ENCODE measurements at places on chromosomes 5 and 9.

DNA sequence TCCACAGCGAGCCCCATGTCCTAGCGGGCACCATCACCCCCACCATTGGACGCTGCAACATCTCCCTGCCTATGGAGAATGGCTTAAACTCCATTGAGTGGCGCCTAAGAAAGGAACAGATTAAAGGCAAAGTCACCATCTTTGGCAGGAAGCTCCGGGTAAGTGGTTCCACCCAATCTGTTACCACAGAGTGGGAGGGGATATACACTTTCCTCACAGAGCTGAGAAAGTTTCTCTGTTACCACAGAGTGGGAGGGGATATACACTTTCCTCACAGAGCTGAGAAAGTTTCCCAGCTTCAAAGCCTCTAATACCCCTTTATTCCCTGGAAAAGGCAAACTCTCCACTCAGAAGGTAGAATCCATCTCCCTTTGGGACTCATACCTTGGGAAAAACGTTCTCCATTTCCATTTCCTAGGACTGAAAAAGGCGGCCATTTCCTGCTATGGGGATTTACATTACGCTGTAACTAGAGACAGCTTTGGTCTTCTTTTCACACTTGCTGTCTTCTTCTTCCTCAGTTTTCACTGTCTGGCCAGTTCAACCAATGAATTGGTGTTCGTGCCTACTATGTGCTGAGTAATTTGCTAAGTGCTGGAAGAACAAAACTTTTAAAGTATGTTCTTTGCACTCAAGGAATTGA lies 63.4 kb upstream of the WWC1 start:
- no peak for DNase-seq

- no peak for DNase-seq
These were observed 94.3 kb upstream of the NR3C1 start for GRCh38 chr5:143497749-143498148.

DNA sequence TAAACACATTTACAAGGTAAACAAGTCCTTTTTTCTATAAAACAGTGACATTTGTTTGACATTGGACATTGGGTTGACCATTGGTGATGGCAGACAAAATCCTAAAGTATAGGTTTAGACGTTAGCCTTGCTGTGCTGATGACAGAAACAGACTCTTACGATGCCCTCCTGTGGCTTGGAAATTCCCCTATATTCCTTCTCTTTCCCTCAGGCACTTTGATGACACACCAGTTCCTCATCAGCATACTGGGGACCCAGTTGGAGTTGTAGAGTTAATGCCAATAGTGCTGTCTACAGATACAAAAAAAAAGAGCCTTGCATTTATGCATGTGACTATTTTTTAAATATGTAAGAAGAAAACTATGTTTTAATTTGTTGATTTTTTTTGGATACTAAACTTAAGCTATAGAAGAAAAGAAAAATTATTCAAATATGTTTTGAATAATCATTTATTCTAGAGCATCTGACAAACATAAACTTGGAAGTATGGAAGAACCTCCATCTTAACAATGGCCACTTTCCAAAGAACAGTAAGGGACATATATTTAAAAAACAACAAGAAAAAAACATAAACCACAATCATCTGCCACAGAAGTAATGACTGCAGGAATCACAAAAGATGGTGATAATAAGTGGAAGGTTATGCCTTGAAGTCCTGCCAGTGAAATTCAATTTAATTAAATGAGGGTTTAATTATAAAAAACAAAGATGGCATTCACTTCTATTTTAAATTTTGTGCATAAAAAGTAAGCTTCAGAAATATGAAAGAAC lies 75.6 kb upstream of the SNCAIP start:
- no peak for DNase-seq

GRCh38 chr5:100818340-100818739 lies 84.7 kb downstream of the ST8SIA4 start:
- DNase-seq: no peak

- DNase-seq: no peak
These were observed 8.1 kb downstream of the MCIDAS start for GRCh38 chr5:55218967-55219366.

DNA sequence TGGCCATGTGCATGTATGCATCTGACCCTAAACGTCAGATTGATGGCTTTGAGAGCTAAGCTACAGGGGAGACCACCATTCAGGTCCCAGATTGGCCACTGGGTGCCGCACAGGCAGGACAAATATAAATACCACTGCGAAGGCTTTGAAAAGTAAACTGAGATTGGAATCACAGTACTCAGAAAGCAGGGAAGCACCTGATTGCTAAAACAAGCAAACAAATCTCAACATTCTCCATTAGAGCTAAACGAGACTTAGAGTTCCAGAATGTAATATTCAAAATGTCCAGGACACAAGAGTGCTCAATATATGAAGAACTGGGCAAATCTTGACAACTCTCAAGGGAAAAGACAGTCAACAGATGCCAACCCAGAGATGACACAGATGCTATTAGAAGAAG lies 61.0 kb upstream of the GFPT2 start:
- no peak for DNase-seq

DNA sequence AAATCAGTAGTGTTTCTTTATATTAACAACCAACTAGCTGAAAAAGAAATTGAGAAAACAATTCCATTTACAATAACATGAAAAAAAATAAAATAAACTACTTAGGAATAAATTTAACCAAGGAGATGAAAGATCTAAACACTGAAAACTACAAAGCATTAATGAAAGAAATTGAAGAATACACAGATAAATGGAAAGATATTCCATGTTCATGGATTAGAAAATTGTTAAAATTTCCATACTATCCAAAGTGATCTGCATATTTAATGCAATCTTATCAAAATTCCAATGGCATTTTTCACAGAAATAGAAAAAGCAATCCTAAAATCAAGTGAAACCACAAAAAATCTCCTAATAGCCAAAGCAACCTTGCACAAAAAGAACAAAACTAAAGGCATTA lies 320.2 kb upstream of the GRAMD2B start:
- no peak for DNase-seq

GRCh38 chr5:81303563-81303962 lies 2.2 kb downstream of the ZCCHC9 start:
- no peak for DNase-seq

- DNase-seq: no peak
These were observed 1.8 kb upstream of the MAML1 start for GRCh38 chr5:179730852-179731251.

GRCh38 chr9:85987236-85987635 lies 46.3 kb downstream of the NAA35 start:
- DNase-seq: no peak

DNA sequence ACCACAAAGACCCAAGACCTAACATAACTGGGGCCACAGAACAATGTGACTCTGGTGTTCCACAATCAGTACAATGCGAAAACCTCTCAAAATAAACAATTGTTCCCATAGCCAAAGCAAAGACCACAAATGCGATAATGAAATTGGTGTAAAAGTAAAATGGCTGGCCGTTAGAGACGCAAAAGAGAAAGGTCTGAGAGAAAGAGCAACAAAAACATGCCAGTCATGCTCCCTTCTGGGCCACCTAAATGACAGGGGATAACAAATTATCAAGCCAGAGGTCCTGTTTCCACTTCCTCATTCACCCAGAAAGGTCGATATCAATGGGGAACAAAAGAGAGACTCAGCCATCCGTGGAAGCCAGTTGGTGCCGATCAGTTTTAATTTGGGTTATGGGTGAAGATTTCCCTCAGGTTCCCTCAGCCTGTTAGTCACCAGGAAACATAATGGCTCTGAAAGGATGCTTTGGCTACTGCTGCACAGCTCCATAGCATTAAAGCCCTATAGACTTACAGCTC lies 9.2 kb upstream of the CFAP95 start:
- DNase-seq: no peak

DNA sequence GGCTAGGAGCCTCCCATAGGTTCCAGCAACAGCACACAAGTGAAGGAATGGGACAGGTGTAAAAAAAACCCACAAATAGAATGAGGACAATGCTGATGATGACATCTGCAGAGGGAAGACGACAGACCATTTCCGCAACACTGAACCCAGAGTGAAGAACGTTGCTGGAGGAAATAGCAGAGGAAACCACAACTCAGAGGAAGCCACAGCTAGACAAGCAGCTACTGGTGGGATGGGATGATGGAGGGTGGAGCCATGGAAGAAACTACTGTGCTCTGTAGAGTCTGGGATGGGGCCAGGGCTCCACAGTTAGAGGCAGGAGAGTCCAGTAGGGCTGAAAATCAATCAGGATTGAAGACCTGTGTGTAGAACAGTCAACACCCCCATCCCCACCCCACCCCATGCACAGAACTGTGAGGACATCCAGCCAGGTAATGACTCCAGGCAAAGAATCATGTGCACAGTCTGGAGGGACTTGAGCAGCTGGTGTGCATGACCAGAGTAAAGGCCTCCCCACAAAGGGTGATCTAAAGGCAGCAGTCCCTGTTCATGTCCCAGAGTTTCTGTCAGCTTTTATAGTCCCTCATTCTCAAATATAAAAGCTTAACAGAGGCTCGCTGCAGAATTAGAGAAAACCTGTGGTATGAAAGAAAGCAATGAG lies 65.2 kb upstream of the SPIN1 start:
- DNase-seq: peak; percentile 21

DNA sequence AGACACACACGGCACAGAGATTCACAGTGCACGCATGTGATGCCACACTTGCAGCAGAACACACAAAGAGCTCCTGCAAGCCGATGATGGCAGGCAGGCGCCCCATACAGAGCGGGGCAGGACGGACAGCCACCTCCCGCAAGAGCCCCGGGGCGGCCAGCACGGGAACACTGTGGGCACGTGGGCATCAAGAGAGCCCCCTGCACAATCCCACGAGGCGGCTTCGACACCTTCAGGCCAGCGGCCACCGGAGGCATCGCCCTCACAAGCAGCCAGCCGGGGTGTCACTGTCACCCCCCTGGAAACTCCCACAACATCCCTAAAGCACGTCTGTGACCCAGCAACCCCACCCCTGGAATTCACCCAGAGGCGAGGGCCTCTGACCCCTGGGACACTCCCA lies 17.9 kb downstream of the TERT start:
- DNase-seq: no peak

GRCh38 chr5:129631961-129632360 lies 115.9 kb upstream of the MINAR2 start:
- no peak for DNase-seq

DNA sequence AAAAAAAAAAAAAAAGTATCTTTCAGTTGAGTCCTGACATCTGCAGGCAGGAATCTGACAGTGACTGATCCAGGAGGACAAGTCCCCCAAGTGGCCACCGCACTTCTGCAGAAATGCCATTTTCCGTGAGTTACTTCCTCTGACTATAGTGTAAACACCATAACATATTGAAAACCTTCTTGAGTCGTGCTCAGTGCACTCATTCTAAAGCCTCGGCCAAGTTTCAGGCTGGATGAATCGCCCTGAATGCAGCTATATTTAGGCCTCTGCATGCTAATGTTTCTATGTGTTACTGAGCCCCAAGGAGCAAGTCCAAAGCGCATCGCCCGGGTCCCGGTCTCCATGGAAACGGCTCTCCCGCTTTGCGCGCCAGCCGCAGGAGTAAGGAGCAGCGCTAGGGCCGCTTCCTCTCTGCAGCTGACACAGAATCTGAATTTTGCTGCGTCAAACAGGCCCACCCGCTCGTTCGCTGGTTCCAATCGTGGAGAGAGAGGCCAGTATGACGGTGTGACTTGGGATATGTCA lies 335.4 kb downstream of the MSX2 start:
- no peak for DNase-seq

GRCh38 chr5:159933531-159934485 lies 17.5 kb downstream of the ADRA1B start:
- no peak for DNase-seq

DNA sequence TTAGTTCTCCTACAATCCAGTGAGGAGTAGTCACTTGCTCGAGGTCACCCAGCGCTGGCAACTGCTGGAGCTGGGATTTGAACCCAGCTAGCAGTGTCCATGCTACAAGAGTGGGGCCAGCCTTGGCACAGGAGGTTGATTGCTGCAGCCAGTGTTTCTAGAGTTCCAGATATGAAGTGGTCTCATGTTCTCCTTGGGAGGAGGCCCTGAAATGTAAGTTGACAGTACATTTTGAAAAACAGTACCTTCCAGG lies 802 bp downstream of the CCDC107 start:
- no peak for DNase-seq

DNA sequence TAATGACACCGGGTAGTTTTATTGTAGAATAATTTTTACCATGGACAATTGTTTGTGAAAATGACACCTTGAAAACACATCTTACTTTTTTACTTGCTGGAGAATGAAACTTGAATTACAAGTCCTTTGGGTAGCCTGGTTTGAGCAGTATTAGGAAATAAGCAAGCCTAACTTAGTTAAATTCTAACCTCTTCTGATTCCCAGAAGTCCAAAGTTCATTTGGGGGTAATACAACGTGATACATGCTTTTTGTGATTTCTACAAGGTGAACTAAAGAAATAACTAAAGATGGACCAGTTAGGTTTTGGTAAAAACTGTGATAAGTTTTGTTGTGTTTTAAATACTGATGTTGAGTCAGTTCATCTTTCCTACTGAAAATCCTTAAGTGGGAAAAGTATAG lies 135.4 kb upstream of the DMRT1 start:
- DNase-seq: no peak

DNA sequence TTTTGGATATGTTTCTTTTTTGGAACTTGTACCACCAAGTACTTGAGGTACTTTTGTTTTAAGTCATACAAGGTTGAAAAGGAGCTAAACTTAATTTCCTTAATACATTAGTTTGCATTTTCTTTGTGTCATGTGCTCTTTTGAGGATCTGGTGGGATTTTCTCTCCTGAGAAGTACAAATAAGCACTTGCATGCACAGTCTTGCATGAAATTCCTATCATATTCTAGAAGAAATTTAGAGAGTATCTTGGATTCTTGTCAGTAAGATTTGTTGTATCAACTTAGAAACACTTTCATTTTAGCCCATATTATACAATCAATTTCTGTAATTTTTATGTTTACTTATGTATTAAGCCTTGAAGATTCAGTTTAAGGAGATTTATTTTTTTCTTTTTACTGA lies 64.9 kb downstream of the CCNH start:
- no peak for DNase-seq

- DNase-seq: no peak
These were observed 177.2 kb downstream of the PCSK5 start for GRCh38 chr9:76067696-76068095.

DNA sequence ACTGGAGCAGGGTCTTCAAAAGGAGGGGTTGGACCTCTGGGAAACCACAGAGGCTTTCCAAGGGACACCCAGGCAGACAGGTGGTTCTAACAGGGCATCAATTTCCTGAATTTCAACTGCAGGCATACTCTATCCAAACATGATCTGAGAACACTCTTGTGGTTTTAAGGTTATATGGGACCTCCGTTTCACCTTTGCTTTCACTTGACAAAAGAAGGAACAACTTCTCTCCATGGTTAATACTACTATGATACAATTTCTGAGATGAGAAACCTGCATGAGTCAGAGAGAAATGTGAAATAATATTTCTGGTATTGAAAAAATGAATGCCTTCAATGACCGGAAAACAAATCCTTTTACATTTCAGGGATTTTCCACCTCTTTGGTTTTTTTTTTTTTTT lies 28.0 kb upstream of the ERAP1 start:
- DNase-seq: no peak

DNA sequence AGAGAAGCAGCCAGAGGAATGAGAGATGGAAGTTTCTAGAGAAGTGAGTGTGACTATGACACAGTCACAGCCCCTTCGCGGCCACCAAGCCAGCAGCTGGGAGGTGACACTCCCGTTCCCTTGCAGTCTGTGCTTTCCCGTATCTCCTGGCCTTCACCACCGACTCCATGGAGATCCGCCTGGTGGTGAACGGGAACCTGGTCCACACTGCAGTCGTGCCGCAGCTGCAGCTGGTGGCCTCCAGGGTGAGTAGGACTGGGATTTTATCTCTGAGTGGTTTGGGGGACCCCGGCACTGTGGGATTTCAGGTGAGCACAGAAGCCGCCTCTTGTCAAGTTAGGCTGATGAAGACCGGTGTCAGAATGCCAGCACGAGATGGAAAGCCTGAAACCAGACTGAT lies 12.1 kb upstream of the SLC2A8 start:
- no peak for DNase-seq

All from stimulated activated CD4-positive, alpha-beta T cell treated with anti-CD3 and anti-CD28 coated beads, Interleukin-2, amount 100 ng/mL, for 4 hours (primary cell).